ENCODE measurements at places on chromosomes 12 and 14. TPM values are rescaled to one million over a fixed set of nuclear protein-coding genes. Genes with fewer than 3 reads are reported as not detected.
A peak's percentile ranks its signal among the peaks of the same experiment; 100 is the strongest.

- DNase-seq = no peak
These were observed 932.3 kb downstream of the FLRT2 start for GRCh38 chr14:86462193-86462753.

DNA sequence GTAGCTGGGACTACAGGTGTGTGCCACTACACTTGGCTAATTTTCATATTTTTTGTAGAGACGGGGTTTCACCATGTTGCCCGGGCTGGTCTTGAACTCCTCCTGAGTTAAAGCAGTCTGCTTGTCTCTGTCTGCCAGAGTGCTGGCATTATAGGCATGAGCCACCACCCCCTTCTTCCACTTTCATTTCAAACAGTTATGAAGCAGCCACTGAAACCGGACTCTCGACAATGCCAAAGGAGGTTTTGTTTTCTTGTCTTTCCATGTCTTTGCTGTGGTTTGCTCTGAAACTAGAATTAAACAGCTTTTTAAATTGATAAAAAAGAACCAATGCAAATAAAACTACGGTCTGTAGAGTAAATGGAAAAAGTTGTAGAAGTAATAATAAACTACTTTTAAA lies 30.4 kb downstream of the RAP1B start:
- no peak for DNase-seq

- DNase-seq = no peak
These were observed 118.9 kb downstream of the ETV6 start for GRCh38 chr12:11768233-11768965.

DNA sequence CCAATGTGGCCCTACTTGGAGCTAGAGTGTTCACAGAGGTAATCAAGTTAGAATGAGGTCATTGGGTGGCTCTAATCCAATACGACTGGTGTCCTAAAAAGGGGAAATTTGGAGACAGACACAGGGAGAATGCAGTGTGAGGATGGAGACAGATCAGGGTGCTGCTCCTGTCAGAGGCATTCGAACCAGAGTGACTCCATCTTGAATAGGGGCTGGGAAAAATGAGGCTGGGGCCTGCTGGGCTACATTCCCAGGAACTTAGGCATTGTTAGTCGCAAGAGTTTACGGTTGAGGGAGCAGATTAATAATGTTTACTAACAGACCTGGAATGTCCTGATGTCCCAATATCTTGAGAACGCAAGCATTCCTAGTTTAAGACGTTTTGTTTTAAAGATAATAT lies 20.2 kb downstream of the TNFAIP2 start:
- no peak for DNase-seq

- no peak for DNase-seq
These were observed 538 bp upstream of the TIGAR start for GRCh38 chr12:4320497-4320852.

- DNase-seq = no peak
These were observed 573.2 kb downstream of the SOX5 start for GRCh38 chr12:23376238-23376637.

- DNase-seq = no peak
These were observed 77.2 kb downstream of the BHLHE41 start for GRCh38 chr12:26047401-26048226.

GRCh38 chr12:13627536-13627935 lies 353.9 kb downstream of the GRIN2B start:
- no peak for DNase-seq

FAM234B gene
- total RNA-seq = 1.7 TPM

RAPGEF3 gene
- total RNA-seq = 8.5 TPM

SIX1 gene
- total RNA-seq = not detected

DNA sequence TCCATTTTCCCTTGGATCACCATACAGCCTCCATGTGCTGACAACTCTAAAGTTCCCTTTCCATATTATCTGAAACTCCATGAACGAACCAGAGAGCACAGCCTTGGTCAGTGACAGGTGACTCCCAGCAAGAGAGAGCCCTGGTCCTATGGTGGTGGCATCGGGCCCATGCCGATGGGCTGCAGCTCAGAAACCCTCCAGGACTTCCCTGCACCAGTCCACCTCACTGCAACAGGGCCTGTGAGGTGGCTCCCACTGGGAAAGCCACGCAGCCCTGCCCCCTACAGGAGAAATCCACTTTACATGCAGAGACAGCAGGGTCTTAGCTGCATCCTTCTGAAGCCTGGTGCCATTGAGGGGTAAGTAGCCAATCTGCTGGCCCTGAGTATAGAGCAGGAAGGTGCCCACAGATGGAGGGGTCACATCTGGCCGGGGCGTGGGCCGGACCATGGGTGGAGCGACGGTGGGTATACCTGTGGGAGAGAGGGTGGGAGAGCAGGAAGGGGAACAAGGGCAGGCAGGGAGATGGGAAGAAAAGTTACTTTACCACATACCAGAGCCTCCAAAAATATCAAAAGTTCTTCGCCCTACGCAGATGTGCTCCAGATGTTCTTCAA lies 24.7 kb downstream of the RTRAF start:
- DNase-seq = no peak

DNA sequence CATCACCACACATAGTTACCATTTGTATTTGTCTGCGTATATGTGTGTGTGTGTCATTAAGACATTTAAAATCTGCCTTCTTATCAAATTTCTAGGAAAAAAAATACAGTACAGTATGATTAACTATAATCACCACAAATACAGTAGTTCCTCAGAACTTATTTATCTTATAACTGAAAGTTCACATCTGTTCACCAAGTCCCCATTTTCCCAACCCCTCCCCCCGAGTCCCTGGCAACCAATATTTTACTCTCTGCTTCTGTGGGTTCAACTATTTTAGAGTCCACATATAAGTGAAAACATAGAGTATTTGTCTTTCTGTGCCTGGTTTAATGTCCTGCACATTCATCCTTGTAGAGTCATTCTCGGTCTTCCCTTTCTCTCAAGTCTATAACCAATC lies 12.3 kb downstream of the CAPS2 start:
- no peak for DNase-seq

DNA sequence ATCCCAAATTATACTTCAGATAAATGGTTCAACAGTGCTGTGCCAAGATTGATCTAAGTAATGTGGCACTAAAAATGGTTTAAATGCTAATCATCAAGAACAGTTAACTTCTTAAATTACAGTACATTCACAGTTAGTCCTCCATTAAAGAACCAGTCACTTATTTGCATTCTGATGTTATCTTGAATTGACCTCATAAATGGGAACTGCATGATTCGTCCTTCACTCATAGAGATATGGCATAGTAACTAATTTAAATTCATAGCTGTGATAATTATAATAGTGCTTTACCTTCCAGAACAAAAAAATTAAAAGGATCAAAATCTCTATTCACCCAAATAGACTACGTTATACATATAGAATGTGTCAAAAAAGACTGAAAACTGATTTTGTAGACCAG lies 61.1 kb downstream of the COCH start:
- DNase-seq = no peak

DNA sequence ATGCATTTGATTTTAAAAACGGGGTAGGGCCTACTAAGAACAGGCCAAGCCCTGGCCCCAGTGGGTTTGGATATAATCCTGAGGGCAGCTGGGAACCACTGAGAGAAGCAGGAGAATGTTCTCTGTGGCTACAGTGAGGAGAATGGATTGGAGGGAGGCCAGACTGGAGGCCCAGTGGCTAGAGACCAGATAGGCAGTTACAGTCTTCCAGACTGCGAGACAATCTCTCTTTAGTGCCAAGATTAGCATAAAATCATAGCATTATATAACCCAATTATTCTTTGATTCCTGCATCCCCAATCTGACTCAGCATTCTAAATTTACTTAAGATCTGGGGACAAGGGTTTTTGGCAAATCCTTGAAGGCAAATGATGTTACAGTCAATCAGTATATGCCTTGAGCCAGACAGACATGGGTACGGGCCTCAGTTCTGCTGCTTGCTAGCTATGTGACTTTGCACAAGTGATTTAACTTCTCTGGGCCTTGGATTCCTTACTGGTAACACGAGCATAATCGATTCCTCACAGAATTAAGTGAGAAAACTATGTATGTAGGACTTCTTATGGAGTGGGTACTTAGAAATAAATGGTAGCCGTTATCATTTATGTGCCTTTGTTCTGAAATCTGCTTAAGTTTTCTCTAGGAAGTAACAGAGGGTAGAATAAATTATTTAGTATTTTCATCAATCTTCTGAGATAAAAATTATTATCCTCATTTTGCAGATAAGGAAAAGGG lies 18.3 kb downstream of the NINJ2 start:
- no peak for DNase-seq

DNA sequence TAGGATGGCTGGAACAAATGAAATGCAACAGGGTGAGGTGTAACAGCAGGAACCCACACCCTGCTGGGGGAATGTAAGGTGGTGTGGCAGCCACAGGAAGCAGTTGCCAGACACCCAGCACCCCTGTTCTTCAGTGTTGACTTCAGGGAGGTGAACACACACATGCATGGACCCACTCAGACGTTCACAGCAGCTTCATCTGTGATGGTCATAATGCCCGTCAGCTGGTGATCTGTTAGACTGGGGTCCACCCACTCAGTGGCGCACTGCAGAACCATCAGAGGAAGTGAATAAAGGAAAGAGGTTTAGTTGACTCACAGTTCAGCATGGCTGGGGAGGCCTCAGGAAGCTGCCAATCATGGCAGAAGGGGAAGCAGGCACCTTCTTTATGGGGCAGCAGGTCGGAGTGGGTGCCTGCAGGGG lies 22.7 kb upstream of the TEX22 start:
- no peak for DNase-seq

KIF21A gene
- 35.0 TPM for total RNA-seq

CEBPE gene
- total RNA-seq = not detected

- DNase-seq = no peak
These were observed 9.2 kb upstream of the RAD52 start for GRCh38 chr12:958588-959123.

DNA sequence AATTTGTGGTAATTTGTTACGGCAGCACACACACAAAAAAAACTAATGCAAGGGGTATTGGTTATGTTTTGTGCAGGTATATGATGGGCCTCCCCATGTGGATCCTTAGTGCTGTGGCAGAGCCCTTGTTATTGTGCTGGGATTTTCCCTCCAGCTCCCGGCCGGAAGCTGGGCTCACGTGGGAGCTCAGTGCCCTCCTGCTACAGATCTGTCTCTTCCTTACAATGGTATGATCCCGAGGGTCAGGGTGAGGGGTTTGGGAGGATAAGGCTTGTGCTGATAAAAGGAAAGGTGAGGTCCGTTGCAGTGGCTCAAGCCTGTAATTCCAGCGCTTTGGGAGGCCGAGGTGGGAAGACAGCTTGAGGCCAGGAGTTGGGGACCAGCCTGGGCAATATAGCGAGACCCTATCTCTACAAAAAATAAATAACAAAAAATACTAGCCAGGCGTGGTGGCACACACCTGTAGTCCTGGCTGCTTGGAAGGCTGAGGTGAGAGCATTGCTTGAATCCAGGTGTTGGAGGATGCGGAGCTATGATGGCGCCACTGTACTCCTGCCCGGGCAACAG lies 861 bp upstream of the SLC48A1 start:
- no peak for DNase-seq

DNA sequence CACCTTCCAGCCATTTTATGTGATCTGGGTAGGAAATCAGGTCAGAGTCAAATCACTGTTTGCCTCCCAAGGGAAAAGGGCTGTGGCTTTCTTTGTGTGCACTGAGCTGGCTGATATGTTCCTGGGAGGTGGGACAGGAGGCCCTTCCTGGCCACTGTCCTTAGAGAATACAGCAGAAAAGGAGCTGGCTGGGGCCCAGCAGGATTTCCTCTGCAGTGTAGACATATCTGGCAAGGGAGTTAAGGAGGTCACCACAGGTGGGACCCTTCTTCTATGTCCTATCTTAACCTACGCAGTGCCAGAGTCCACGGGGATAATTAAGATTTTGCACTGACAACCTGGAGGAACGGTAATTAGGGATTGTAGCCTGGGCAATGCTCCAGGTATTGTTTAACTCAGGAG lies 145.3 kb downstream of the NTF3 start:
- DNase-seq = peak; percentile 46

GALC gene
- total RNA-seq = 23.6 TPM

- DNase-seq = no peak
These were observed at the start of gene LAG3 for GRCh38 chr12:6772331-6772695. LAG3 (plus strand) TSS chr12:6772520; CDS start chr12:6772853, 333 bp downstream.

GRCh38 chr14:56650048-56650447 lies 70.5 kb downstream of the TMEM260 start:
- DNase-seq = no peak

DNA sequence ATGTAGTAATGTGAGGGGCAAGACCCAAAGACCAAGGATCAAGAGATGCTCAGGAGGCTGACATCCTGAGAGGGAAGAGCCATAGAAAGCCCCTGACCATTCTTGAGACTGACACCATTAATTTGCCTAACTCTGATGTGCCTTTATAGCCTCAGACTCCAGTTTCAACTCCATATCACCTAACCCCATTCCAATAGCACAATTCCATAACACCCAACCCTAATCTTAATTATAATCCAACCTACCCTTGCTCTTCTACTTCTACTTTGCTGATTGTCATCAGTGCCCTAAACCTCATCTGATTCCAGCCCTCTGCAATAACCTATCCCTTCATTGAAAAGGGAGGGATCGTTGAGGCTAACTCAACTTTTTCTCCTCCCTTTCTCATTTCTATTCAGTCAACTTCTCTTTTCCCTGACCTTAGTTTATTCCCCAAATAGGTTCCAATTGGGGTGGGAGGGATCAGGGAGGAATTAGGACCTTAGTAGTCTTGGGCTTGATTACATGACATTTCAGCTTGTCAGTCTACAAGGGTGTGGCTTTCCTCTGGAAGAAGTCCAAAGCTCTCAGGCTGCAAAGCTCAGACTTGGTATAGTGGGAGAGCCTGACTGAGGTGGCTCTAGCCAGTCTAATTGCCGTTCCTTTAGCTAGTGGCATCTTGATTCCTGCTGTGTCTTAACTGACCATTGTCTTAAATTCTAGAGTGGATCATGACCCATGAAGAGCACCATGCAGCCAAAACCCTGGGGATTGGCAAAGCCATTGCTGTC lies 3.1 kb downstream of the PFKM start:
- no peak for DNase-seq

DNA sequence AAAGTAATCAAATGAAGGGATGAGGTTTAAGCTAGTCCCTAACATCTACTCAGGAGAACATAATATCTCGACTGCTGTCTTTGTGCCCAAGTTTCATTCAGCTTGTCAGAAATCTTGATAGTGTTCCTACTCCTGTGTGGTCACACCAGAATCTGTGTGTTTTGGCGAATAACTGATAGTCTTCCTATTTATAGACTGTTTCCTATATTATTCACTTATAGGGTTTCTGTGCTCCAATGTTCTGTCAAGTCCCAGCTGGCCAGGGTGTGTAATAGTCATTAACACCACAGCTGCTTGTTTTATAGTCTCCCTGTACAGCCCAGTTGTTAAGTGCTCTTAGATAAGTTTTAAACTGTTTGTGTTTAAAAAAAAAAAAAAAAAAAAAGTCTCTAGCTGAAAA lies 45.9 kb downstream of the GPR135 start:
- no peak for DNase-seq
